ENCODE measurements at places on chromosomes 4 and X.

DNA sequence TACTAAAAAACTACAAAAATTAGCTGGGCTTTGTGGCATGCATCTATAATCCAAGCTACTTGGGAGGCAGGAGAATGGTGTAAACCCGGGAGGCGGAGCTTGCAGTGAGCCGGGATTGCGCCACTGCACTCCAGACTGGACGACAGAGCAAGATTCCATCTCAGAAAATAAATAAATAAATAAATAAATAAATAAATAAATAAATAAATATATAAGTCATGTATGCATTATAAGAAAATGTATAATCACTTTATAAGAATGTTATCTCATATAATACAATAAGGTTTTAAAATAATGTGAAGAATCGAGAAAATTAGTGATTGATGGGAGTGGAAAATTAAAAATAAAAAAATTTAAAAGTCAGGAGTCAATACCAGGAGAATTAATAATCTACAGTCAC is 127.5 kb downstream of the GALNTL6 start:
- no peak for DNase-seq

- DNase-seq = no peak
Observed at GRCh38 chrX:49627086-49627777, 28.4 kb downstream of the GAGE1 start.

GRCh38 chr4:5747738-5748375 is 36.9 kb downstream of the EVC start:
- no peak for DNase-seq

DNA sequence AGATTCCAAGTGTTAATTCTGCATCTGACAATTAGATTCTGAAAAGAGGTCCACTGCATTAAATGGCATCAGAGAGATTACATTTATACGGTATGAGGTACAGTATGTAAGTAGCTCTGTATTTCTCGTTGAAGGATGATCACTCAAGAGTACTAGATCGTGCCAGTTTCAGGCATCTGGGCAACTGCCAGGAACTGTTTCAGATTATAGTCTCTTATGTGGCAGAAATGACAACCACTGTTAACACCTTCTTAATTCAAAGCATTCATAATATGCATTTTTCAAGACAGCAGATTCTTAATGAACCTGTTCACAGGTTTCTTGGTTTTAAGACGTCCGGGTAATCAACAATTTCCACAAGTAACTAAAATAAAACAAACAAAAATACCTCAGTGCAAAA is 1.6 kb downstream of the ANKRD50 start:
- no peak for DNase-seq

DNA sequence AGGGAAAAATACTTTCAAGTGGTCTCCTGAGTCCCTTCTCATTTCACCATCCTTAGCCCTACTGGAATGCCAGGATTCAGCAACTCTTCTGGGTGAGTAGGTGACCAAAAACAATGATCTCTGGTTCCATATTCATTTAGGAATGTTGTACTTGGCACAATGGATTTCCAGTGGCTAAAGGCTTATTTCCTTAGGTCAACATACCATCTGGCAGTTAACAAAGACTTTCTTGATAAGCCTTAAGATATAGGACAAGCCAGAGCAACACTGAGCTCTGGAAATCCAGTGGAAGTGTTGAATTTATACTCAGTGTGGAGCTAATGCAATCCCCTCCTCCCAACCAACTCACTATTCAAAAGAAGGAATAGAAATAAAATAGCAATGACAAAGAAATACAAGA is 139.4 kb upstream of the EMCN start:
- DNase-seq = no peak

DNA sequence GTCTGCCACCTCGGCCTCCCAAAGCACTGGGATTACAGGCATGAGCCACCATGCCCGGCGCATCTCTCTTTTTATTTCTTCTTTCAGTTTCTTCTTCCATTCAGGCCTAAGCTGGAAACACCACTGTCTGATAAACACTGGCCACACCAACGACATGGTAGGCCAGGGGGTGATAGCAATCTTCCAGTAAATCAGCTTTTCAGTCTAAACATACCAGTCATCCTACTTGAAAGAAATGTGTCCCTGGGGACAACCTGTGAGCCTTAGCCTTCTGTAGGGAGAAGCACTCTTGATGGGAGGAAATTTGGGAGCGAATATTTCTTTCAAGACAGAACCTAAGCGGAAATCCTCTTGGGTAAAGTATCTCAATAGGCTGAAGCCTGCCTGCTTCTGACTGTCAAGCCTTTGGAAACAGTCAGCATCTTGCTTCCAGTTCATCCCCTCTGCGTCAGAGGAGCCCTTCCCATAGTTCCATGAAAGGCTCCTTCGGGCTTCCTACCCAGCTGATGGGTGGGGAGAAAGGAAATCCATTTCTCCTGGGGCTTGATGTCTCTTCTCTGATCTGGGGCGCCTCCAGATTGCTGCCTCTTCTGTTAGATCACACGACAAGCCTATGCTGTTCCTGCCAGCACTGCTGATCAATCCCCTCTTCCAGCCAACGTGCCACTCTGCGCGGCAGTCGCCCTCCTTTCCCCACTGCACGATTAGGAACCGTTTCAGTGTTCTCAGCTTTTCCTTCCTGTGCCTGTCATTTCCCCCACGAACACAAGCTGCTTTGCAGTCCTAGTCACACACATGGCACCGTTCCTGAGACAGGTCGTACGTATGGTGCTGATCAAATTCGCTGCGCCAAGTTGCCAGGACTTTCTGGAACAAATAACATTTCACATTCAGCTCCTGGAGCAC is 49.5 kb upstream of the CBR4 start:
- DNase-seq = no peak

DNA sequence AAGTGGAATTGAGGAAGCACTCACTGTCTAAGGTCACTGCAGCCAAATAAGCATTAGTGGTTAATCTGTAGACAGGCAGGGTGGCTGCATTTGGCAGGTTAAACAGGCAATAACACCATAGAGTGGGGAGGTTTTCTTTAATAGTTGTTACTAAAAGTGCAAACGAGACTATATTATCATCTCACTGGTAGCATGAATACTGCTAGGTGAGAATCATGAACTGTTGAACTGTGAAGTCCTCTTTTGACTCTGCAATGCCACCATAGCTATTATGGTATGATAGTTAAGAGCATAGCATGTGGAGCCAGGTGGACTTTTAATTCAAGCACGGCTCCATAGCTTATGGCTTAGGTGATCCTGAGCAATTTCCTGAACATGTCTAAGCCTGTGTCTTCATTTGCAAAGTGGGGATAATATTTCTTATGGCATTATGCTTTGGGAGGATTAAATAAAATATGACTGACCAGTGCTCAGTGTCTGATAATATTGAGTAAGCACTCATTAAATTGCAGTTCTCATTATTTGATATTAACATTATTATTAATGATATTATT is 235.6 kb upstream of the HHIP start:
- no peak for DNase-seq

DNA sequence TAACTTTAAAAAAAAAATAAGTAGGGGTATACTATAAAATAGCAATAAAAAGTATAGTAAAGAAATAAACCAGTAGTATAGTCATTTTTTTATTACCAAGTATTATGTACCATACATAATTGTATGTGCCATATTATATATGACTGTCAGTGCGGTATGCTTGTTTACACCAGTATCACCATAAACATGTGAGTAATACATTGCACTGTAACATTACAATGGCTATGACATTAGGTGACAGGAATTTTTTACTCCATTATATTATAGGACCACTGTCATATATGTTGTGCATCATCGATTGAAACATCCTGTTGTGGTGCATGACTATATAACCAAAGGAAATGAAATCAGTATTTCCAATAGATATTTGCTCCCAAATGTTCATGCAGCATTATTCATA is 176.9 kb upstream of the ARHGAP24 start:
- no peak for DNase-seq

GRCh38 chr4:129246910-129247461 is 151.0 kb downstream of the C4orf33 start:
- DNase-seq = no peak

- no peak for DNase-seq
Observed at GRCh38 chrX:76147106-76147505, 25.8 kb upstream of the PBDC1 start.

DNA sequence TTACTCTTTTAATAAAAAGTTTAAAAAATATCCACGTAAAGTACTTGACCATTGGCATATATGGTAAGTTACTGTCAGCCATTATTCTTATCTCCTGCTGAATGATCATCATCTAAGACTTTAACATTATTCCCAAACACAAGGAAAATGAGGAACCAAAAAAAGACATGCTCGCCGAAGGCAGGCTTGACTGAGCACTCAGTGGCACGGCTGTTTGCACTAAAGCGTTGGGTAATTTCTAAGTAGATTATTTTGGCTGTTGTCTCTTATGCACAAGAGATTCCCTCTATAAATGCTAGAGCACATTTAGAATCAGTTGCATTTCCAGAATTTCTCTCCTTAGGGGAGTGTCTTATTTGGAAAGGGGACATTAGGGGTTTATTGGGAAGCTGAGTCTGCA is 82.8 kb downstream of the CHRNA9 start:
- no peak for DNase-seq

DNA sequence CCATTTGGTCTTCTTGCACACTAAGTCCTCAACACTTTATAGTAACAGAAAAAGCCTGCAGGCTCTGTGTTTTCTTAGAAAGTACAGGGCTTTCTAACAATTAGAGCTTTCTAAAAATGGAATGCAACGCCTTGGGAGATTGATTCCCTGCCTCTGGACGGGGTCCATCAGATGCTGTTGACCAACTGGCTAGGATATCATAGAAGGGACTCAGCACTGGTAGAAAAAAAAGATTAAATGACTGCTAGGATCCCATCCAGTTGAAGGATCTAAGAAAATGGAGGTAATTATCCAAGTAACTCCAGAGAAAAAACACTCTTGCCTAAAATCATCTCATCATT is 39.5 kb downstream of the USP46 start:
- no peak for DNase-seq

DNA sequence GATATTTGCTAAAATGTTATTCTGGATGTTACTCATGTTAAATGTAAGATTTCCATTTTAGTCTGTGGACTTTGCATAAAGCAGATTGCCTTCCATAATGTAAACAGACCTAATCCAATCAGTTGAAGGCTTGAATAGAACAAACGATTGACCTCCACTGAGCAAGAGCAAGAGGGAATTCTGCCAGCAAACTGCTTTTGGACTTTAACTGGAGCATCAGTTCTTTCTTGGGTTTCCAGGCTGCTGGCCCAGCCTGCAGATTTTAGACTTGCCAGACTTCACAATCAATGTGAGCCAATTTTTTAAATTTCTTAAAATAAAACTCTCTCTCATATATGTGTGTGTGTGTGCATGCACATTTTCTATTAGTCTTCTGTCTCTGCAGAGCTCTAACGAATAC is 1248.8 kb downstream of the ADGRL3 start:
- DNase-seq = no peak

DNA sequence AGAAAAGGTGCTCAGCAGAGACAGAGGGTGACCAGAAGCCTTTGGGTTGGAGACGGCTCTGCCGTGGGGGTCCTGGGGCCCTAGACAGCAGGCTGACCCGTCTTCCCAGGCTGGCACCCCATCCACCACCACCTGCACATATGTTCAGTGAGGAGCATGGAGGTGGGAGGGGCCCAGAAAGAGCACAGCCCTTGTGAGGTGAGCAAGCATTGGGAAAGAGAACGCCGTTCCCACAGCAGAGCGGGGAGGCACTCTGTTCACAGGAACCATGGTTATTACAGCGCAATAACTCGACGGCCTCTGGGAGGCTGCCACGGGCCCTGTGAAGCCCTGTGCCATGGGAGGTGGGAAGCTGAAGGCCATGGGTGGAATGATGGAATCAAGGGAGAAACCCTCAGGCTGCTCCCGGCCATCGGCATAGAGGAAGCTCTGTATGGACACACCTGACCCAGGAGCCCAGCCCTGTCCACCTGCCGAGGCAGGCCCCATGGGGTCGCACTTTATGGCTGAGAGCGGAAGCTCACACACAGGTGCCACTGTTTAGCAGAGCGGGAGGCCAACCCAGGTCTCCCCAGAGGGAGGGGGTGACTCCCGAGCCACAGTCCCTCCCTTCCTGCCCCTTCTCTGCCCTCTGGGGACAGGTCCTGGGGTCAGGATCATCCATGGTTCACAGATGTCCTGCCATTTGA is 93.5 kb upstream of the AFAP1 start:
- DNase-seq = no peak

DNA sequence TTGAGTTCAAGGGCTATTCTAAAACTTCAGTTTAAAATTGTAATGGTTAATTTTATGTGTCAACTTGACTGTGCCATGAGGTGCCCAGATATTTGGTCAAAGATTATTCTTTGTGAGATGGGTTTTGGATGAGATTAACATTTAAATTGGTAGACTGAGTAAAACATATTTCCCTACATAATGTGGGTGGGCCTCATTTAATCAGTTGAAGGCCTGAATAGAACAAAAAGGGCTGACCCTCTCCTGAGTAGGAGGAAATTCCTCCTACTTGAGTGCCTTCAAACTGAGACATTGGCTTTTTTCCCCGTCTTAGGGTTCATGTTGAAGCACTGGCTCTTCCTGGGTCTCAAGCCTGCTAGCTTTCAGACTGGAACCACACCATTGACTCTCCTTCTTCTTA is 89.6 kb upstream of the FAM9A start:
- no peak for DNase-seq

GRCh38 chr4:153393397-153393796 is 48.9 kb downstream of the MND1 start:
- no peak for DNase-seq

DNA sequence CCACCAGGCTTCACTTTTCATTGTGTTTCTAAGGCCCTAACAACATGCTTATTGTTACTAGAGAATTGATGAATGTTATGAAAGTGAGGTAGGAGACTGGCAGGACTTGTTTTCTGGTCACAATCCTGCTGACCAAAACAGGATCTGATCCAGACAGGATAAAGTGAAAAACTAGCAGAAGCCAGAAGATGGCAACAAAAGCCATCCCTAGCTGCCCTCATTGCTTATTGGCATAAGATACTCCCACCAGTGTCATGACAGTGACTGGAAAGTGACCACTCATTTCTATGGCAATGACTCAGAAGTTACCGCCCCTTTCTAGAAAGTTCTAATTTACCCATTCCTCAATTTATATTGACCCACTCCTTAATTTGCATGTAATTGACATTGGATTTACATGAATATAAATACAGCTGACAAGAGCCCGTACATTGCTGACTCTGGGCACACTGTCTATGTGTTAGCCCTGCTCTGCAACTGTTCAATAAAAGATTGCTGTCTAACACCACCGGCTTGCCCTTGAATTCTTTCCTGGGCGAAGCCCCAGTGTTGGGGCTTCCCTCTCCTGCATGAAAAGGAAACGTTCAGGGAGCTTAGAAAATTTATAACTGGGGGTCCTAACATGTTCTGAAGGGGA is 30.0 kb upstream of the FGG start:
- no peak for DNase-seq

GRCh38 chr4:76224171-76224570 is 10.5 kb upstream of the SCARB2 start:
- DNase-seq = no peak

DNA sequence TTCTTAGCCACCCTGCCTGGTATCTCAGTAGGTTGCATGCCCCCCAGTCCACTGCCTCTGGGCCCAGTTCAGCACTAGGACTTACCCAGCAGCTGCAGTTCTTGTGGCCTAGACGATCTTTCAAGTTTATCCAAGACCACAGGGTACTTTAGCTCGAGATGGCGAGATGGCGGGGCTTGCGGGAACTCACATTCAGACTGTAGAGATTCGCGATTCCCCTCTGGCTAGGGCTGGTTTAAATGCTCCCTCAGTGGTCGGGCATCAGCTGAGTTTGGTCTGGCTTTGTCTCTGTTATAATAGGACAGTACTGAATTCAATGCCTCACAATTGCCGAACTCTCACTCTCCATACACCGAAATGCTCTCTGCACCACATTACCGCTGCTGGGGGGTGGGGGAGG is 18.4 kb upstream of the RFC1 start:
- no peak for DNase-seq

- DNase-seq = no peak
Observed at GRCh38 chrX:118225711-118226428, 109.3 kb upstream of the KLHL13 start.

Measured in GM12891 (cell line).